ENCODE measurements at places on chromosomes 6 and 20.

- no peak for DNase-seq
Observed at GRCh38 chr20:56628873-56629463, at the start of gene TFAP2C. Gene TFAP2C (plus strand): TSS chr20:56629306. CDS start chr20:56629545, 239 bp downstream.

DNA sequence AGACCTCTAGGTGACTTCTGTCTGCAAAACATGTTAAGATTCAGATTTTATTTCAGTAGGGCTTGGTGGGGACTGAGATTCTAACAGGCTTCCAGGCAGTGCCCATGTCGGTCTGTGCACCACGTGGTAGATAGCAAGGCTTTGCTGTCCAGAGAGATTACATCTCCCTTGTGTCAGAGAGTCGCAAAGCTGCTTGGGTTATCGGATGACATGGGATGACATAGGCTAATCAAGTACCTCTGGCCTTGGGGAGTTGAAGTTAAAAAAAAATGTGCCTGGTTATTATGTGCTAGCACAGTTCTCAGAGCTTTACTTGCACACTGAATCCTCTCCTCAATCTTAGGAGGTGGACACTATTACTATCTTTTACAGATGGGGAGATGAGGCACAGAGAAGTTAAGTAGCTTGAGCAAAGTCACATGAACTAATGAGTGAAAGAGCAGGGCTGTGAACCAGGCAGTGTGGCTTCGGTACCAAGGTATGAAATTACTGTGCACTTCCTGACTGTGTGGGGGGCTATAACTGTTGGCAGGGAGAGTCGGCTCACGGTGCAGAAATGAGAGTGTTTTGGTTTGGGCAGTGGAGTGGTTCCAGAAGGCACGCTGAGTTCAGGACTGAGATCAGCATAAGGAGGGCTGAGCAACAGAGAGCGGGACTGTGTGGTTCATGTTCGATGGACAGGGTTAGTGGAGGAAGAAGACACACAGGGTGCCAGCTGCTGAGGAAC lies 41.1 kb downstream of the FARS2 start:
- peak; percentile 42 for DNase-seq

DNA sequence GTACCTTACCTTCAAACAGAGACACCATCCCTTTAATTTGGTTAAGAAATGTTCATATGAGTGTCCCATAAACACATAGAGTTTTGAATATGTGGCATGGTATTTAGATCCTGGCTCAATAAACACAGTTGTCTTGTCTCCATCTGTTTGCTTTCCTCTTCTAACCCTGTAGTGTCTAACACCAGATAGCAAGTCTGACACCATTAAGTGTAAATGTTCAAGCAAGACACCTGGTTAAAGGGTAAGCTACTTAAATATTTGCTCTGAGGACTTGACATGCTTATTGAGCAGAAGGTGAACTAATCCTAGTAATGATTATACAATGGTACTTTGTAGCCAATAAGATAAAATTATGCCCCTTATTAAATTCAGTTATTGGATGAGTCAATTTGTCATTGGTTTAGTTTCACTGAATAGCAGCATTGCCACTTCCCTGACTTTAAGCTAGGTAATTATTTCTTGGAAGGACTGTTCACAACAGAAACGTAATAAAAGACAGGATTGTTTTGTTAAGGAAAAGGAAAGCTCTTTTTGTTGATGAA lies 26.9 kb upstream of the GOPC start:
- no peak for DNase-seq

DNA sequence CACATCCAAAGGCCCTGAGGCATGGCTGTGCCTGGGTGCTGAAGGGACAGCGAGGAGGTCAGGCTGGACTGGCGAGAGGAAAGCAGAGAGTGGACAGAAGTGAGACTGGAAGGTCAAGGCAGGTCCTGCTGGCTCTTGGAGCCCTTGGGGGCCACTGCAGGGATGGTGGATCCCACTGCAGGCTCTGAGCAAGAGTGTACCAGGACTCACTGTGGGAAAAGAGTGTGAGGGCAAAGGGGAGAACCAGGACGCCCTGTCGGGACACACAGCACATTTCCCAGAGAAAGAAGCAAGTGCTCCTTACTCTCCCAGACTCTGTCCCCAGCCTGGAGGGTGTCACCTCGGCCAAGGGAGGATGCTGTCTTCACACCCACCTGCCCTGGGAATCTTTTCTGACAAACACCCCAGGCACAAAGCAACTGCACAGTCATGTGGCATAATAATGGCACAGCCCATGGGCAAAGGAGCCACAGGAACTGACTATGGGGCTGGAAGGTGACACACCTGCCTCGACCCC lies 172.3 kb upstream of the CST7 start:
- no peak for DNase-seq

DNA sequence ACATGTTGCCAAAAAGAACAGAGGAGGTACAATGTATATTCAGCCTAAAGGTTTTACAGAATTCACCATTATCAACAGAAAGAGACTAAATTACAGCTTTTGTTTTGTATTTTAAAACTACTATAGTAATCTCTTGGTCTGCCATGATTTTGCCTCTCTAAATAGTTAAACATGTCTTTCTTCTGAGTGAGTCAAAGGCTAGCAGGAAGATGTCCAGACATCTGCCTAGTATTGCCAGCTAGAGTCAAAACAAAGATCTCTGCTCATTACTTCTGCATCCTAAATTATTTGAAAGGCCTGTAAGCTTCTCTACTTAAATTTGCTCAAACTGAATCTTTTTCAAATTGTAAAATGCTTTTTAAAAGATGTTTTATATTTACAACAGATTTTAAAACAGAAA lies 8.8 kb downstream of the ASF1A start:
- no peak for DNase-seq

DNA sequence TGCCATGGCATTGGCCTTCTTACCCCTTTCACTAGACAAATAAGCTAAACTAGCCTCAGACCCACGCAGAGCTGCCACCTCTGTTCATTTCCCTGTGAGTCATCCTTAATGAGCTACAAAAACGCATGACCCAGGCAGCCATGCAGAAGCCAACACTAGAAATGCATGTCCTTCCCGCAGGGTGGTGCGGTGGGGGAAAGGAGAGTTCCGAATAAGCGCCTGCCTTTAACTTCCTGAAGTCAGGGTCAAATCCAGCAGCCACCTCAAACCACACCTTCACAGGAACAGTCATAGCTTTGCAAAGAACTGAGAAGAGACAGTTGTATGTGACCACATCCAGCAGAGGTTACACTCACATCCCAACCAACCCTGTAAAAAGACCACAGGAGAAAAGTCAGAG lies 40.4 kb downstream of the IRF4 start:
- DNase-seq = no peak

DNA sequence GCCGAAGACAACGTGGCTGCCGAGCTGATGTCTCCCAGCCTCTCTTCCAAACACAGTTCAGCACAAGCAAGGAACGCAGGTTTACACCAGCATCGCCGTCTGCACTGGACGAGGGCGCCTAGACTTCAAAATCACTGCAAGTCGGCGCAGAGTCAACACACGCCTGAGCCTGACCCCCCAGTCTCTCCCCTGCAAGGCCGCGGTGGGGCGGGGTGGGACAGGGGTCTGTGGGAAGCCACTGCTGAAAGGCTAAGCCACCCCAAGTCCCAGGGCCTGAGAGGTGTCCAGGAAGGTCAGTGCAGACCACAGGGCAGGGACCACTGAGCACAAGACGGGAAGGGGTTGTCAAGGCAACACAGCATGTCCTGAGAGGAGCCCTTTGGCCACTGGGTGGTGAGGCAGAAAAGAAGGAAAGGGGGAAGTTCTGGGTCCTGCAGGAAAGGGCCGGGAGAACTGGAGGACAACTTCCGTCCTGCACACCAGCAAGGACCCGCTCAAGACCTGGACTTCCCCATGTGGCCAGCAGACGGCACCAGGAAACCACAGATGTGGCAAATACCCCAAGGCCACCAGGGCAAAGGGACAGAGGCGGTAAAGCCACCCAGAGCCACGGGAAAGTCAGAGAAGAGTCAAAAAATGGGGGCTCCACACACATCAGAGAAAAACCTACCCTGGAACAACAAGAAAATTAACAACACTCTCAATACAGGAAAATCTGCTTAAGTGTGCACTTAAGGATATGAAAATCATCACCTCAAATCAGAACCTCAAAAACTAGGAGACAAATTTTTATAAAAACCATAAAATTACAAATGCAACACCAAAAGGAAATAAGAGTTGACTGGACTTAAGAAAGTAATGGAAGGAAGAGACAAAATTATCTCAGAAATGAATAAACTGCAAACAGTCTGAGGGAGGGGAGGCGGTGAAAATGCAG lies 84.8 kb downstream of the TAF4 start:
- peak; percentile 50 for DNase-seq

GRCh38 chr6:116376149-116376548 lies 5.4 kb downstream of the DSE start:
- no peak for DNase-seq

- no peak for DNase-seq
Observed at GRCh38 chr6:104396077-104396476, 463.6 kb downstream of the HACE1 start.

GRCh38 chr20:1182106-1182505 lies 2.7 kb downstream of the TMEM74B start:
- DNase-seq = no peak

Data from GM19239 (cell line).